ENCODE measurements at places on chromosomes 12 and 14. TPM values are rescaled to one million over a fixed set of nuclear protein-coding genes. Genes with fewer than 3 reads are reported as not detected.

DNA sequence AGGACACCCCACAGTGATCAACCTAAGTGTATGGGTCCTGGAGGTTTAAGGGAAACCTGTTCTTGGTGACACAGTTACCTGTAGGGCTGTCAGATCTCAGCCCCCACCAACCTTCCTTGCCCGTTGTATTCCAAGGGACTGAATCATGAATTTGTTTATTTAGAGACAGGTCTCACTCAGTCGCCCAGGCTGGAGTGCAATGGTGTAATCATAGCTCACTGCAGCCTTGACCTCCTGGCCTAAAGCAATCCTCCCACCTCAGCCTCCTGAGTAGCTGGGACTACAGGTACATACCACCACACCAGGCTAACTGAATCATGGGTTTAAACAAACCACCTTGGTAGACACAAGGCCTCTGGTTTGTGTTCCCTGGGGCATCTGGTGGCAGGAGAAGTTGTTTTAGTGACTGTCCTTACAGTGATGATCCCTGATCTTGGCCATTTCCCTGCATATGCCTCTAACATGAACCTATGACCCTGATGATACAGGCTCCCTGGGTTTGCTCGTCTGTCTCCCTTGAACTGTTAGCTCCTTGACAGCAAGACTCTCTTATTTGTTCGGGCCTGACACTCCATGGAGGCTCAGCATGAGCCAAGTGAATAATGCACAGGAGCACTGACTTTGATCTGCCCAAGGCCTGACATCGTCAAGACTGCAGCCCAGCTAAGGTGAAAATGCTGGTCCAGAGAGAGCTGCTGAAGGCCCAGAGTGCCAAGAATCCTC lies 47.9 kb downstream of the PITPNM2 start:
- peaks cover 70% of the 10 kb centered on the region for H3K4me1 ChIP-seq
- no peak overlapping the region for H3K4me3 ChIP-seq
- no peak for DNase-seq
- no peaks in the 10 kb centered on the region for H3K27me3 ChIP-seq
- no peaks in the 10 kb centered on the region for H3K36me3 ChIP-seq

DNA sequence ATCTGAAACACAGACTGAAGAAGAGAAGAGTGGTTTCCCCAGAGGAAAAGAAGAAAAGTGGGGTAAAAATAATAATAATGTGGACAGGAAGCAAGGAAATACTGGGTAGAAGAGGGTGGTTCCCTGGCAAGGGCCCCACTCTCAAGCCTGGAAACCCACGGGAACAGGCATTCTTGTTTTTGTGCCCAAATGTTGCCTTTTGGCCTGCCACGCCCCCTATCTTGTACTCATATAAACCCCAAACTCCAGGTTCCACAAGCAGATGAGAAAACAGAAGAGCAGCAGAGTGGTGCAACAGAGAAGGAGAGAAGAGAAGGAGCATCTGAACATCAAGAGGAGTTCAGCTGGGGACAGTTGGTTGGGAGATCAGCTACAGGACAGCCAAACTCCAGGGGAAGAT lies 51.2 kb downstream of the NDUFA12 start:
- no peak overlapping the region for H3K27ac ChIP-seq
- peaks cover 3% of the 10 kb centered on the region for H3K4me1 ChIP-seq

DNA sequence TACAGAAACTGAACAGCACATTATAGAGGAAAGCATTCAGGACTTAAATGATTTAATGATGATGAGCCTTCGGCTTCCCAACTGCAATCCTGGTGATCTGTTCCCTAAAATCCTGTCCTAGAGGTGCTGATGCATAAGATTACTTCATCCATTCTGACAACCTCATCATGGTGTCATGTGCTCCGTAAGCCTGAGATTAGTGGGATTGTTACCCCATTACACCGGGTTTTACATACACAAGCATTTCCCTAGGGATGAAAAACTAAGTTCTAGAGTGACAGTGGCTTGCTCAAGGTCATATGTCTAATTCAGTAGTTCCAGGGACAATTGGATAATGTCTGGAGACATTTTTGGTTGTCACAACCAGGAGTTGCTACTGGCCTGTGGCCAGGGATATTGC lies 2.5 kb upstream of the RNASE13 start:
- H3K27me3 ChIP-seq, result peaks cover 3% of the 10 kb centered on the region
- H3K4me3 ChIP-seq, result no peak overlapping the region
- peaks cover 26% of the 10 kb centered on the region for H3K4me1 ChIP-seq
- DNase-seq, result no peak

DNA sequence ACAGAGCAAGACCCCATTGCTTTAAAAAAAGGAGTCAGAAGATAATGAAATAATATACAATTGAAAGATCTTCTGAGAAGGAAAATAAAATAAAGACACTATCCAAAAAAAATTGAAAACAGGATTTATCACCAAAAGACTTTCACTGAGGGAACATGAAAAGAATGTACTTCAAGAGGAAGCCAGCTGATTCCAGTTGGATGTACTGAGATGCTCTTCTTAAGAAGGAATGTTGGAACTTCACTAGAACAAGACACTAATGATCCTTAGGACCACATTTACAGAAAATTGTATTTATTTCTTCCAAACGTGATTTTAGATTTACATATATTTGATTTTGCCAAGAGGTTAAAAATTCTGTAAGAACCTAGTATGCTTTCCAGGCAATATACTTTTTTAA lies 65.6 kb upstream of the CNOT2 start:
- peaks cover 20% of the 10 kb centered on the region for H3K36me3 ChIP-seq
- no peak for DNase-seq
- H3K27me3 ChIP-seq, result no peaks in the 10 kb centered on the region
- H3K4me3 ChIP-seq, result no peak overlapping the region
- H3K4me1 ChIP-seq, result peaks cover 14% of the 10 kb centered on the region

DNA sequence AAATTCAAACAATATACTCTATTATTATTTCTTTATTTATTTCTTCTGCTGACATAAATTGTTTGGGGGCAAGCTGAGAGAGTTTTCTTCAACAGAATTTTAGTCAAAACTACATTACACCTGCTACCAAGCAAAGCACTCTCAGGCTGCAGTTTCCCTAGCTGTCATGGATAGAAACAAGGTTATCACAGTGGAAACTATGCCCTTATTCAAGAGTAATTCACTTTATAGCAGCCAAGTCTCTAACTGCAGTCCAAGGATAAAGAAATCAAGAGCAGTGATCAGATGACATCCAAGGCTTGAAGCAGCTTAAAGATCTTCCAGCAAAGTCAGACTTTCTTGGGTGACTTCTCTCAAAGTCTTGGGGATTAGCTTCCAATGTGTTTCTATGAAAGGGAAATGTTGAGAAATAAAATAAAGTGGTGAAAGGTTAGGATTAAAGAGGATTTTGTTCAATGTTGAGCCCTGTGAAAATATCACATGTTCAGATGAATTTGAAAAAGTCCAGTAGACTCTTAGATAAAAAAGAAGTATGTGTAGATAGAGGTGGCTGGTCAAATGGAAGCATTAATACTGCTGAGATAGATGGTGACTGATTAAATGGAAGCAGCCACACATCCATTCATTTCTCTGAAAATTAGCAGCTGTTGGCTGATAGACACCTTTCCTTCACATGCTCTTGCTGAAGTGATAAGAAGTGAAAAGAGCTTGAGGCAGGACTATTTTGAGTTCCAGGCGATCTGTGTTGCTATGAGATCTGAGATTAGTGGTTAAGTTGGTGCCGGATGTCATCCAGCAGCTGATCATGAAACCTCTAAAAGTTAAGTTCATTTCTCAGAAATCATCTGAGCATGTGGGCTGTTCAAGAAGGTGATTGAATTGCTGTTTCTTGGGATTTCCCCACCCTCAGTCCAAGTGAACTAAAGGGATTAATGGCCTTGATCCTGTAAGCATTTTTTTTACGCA lies 257.8 kb upstream of the BTG1 start:
- peaks cover 6% of the 10 kb centered on the region for H3K36me3 ChIP-seq
- no peaks in the 10 kb centered on the region for H3K27me3 ChIP-seq
- peaks cover 10% of the 10 kb centered on the region for H3K4me1 ChIP-seq
- no peak overlapping the region for H3K4me3 ChIP-seq

DNA sequence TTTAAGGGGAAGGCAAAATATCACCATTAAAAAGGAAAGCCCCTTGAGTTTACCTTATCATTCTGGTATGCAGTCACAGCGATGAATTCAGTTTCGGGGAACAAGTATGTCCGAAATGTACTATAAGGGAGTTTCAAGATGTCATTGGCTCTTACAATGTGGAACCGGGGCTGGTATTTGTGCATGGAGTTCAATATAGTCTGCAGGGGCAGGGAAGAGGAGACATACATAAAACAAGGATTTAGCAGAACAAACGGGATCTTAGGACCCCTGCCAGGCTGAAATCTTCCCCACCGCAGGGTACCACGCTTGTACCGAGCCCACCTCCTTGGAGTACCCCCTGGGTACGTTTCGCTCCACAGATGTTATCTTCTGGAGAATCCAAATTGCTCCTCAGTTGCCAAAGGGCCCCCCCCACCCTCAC lies 4.5 kb downstream of the TBX3 start:
- no peak for DNase-seq
- H3K36me3 ChIP-seq, result no peaks in the 10 kb centered on the region
- H3K4me3 ChIP-seq, result peak overlapping the region; percentile 41
- H3K27me3 ChIP-seq, result peaks cover 99% of the 10 kb centered on the region
- H3K27ac ChIP-seq, result no peak overlapping the region

FITM1 gene
- total RNA-seq, result 0.25 TPM

TAS2R7 gene
- total RNA-seq, result not detected

AGAP2 gene
- 2.0 TPM for total RNA-seq

CNTN1 gene
- 16.9 TPM for total RNA-seq

POTEM gene
- not detected for total RNA-seq

C12orf56 gene
- total RNA-seq, result 2.5 TPM
